ENCODE measurements at places on chromosomes 4 and X.

GRCh38 chr4:81577392-81577791 lies 105.7 kb upstream of the RASGEF1B start:
- no peak for DNase-seq

DNA sequence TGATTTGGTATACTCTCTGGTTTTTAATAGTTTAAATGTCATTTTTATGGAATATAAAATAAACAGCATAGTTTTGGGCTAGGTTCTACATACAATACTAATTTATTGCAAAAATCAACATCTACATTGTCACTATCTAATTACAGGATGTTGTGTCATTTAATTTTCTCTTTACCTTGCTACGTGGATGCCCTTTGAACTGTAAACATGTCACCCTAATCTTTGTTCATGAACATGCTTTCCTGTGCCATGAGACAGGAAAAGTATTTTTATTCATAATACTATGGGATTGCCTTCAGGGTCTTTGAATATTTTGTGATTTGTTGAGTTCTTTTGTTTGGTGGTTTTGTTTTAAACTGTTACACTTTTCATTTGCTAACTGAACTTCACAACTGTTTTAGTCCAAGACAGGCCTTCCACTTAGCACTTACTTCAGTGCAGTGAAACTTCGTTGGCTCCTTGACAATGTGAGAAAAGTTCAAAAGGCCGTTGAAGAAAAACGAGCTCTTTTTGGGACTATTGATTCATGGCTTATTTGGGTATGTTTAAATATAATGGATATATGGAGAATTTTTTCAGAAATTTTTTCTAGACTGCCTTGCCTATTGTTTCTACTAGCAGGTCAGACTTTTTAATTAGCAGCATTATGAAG lies 40.9 kb downstream of the GK start:
- DNase-seq, result no peak

DNA sequence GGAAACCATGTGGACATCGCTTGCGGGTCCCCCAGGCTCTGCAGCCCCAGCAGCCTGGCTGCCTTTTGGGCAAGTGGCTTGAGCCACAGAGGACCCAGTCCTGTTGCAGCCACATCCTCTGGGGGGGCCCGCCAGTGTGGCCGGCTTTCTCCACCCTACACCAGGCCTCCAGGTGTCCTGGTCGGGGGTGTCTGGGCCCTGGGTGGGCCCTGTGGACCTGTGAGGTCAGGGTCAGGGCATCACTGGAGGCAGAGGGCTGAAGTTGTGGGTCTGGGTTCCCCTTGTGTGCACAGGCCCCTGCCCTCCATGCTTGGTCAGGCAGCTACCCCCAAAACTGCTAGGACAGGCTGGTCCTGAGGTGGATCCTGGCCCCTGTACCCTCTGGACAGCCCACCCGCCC lies 3.3 kb upstream of the MSANTD1 start:
- no peak for DNase-seq

DNA sequence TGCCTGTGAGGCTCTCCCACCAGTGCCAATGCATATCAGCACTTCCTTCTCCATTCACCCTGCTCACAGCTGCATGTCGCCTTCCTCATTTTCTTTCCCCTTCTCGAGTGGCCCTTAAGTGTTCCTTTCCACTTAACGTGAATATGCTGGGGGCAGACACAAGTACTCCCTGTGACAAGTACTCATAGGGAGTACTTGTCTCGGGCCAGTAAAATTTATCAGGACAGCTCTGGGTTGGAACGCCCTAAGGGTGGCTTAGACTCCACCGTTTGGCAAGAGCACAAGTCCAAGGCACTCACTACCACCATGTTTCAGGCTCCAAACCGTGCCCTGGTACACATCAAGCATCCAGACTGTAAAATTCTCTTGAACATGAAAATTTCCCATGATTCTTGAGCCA lies 3.9 kb upstream of the LDOC1 start:
- DNase-seq, result no peak

DNA sequence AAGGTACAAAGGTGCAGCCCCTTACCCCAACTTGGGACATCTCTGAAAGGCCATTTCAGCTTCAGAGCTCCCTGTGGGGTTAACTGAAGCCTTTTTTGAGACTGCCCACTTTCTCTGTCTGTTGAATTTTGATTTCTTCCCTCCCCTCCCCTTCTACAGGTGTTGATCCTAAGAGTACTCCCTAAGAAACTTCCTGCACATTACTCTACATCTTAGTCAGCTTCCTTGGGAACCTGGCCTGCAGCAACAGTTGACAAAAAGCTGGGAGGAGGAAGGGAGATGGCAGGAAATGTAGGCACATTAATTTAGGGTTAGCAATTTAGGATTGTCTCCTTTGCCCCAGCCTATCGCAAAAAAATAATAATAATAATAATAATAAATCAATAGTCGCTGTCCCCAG lies 1.2 kb upstream of the IDS start:
- DNase-seq, result no peak

GRCh38 chr4:7697343-7697742 lies 242.3 kb downstream of the AFAP1 start:
- no peak for DNase-seq

DNA sequence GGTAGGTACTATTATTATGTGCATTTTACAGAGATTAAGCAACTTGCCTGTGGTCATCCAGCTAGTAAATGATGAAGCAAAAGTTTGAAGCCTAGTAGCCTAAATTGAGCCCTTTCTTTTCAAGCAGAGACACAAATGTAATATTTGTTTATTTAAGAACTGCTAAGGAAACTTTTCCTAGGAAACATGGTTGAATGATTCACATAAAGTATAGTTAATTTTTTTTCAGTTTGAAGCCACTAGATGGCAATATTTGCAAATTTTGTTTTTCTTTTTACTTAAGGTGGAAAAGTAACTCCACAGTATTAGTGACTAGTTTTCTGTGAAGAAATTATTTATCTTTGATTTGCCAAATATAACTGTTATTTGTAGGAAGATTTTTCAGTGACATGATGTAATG lies 52.8 kb upstream of the ANKRD17 start:
- DNase-seq, result no peak

DNA sequence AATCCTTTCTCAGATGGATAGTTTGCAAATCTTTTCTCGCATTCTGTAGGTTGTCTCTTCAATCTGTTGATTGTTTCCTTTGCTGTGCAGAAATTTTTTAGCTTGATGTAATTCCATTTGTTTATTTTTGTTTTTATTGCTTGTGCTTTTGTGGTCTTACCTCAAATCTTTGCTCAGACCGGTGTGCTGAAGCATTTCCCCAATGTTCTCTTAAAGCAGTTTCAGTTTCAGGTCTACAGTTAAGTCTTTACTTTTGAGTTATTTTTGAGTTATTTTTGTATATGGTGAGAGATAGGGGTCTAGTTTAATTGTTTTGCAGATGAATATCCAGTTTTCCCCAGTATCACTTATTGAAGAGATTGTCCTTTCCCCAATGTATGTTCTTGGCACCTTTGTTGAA lies 18.2 kb upstream of the SLC25A14 start:
- no peak for DNase-seq

GRCh38 chr4:23120374-23120773 lies 427.6 kb downstream of the GBA3 start:
- no peak for DNase-seq
